Mononuclear cell (primary cell): ENCODE measurements at places on chromosomes 5 and 9. TPM values are rescaled to one million over a fixed set of nuclear protein-coding genes. Genes with fewer than 3 reads are reported as not detected.

Gene IL9
- total RNA-seq = not detected

Gene NUTM2G
- not detected for total RNA-seq

Gene IL33
- total RNA-seq = not detected

Gene CRHBP
- total RNA-seq = not detected

Gene BTNL8
- total RNA-seq = not detected

Gene FUT7
- 2.6 TPM for total RNA-seq

Gene HRH2
- 10.6 TPM for total RNA-seq

Gene TRMO
- 61.8 TPM for total RNA-seq

Gene ARAP3
- 1.4 TPM for total RNA-seq

Gene OBP2B
- total RNA-seq = not detected

Gene RNF180
- total RNA-seq = not detected

Gene FCN2
- not detected for total RNA-seq

Gene IFNA21
- not detected for total RNA-seq

Gene SOX30
- not detected for total RNA-seq

Gene HINT1
- total RNA-seq = 201 TPM

Gene WDR38
- total RNA-seq = not detected

Gene ELOVL7
- total RNA-seq = 23.2 TPM

Gene HTR4
- total RNA-seq = not detected

Gene LHX3
- total RNA-seq = not detected
